ENCODE measurements at places on chromosomes 12 and 14. TPM values are rescaled to one million over a fixed set of nuclear protein-coding genes. Genes with fewer than 3 reads are reported as not detected.

DNA sequence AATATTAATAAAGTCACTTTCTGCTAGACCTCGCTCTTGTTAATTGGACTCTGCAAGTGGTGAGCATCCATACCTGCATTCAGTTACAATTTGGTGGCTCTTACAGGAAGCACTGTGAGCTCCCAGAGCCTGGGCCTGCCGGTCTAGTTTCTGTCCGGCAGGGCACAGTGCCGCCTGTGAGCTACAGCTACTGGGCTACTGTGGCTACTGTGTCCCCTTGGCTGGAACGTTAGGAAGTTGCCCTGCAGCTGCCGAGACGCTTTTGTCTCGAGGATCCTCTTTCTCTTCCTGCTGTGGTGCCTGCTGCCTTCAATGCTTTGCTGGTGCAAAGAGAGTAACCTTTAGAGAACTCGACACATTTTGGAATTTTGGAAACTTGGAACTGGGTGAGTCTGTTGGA is 44.6 kb upstream of the PTGDR start:
- DNase-seq = no peak

GRCh38 chr12:80627782-80628181 is 79.7 kb upstream of the MYF6 start:
- DNase-seq = no peak

DNA sequence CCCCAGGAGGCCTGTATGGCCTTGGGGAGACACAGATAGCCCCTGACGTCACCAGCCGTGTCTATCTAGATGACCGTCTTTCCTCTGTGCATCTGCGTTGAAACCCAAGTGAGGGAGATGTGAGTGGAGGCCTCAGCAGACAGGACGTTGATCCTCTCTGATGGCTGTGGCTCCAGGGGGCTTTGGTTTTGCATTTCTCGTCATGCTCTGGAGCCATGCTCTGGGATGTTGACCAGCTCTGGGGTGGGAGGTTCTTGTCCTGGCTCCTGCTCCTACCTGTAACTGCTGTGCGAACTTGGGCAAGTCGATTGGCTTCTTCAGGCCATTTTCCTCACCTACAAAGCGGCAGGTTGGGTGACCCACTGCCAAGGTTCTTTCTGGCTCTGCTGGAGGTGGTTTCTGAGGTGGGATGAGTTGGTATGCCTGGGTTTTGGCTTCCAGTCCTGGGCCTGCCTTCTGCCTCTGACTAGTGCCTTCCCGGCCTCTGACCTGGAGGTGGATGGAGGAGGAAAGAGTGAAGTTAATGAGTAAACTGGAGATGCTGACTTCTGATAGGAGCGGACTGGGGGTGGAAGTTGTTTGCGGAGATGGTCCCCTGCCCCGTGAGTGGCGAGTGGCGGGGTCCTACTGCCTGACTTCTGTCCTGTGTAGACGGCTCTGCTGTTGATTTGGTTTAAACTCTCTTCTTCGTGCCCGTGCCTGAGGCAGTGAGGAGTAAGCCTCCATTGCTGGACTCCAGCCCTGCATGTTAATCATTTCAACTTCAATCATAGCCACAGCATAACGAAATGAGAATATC is 8.4 kb downstream of the TSPAN9 start:
- DNase-seq = no peak

DNA sequence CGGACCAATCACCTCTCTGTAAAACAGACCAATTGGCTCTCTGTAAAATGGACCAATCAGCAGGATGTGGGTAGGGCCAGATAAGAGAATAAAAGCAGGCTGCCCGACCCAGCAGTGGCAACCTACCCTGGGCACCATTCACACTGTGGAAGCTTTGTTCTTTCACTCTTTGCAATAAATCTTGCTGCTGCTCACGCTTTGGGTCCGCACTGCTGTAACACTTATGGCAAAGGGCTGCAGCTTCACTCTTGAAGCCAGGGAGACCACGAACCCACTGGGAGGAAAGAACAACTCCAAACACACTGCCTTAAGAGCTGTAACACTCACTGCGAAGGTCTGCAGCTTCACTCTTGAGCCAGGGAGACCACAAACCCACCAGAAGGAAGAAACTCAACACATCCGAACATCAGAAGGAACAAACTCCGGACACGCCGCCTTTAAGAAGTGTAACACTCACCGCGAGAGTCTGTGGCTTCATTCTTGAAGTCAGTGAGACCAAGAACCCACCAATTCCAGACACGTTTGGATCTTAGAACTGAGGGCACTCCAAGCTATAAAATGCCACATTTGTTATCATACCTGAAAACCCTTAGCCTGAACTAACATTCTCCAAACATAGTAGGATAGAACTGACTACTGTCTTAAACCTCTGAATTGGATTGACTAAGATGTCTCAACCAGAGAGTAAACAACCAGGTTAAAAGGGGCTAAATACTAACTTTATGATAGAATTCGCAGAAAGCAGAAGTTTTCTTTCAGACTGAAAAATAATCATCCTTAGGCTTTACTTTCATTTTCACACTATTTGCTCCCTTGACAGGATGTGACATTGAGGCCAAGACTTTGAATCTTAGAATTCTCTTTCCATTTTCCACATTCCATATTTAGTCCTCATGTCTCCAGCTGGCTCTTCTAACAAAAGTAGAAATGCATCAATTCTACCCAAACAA is 33.6 kb downstream of the CDKL1 start:
- no peak for DNase-seq

DNA sequence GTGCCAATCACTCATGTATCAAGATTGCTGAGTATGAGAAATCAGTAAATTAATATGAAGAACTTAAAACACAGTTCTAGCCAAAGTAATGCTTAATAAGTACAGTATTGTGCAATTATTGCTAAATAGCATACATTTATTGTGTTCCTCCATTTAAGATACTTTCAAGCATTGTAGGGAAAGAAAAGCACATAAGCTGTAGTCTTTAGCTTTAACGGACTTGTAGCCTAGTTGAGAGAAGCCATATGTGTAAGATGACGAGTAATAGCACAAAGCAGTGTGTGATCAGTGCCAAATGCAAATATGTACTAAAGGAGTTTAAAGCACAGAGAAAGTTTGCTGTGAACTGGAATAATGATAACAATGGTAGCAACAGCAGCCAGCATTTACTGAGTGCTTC is 38.1 kb downstream of the ETV6 start:
- no peak for DNase-seq

DNA sequence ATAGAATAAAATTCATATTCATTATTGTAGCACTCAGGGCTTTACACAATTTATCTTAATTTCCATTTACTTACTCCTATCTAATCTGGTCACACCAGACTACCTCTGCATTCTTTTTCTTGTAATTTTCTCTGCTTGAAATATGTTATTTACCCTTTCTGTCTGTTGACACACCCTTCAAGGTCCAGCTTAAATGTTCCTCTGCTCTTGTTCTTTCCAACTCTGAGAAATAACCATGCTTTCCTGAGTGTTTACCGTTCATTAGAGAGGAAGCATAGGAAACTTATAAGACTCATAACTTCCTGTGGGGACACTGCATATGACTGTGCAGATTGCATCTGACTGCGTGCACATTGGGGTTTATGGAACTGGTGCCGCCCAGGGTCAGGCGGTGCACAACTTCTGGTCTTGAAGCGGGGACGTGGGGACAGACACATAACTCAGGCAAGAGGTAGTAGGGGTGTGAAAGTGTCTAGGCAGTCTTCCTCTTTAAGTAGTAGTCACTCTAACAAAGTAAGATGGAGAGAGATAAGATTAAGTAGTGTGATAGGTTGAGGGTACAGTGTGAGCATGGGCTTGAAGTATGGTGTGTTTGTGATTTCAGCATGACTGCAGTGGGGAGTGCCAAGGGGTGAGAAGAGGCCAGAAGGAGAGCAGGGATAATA is 42.6 kb upstream of the FOXJ2 start:
- DNase-seq = peak; percentile 35

The KRT6C gene
- total RNA-seq = not detected

DNA sequence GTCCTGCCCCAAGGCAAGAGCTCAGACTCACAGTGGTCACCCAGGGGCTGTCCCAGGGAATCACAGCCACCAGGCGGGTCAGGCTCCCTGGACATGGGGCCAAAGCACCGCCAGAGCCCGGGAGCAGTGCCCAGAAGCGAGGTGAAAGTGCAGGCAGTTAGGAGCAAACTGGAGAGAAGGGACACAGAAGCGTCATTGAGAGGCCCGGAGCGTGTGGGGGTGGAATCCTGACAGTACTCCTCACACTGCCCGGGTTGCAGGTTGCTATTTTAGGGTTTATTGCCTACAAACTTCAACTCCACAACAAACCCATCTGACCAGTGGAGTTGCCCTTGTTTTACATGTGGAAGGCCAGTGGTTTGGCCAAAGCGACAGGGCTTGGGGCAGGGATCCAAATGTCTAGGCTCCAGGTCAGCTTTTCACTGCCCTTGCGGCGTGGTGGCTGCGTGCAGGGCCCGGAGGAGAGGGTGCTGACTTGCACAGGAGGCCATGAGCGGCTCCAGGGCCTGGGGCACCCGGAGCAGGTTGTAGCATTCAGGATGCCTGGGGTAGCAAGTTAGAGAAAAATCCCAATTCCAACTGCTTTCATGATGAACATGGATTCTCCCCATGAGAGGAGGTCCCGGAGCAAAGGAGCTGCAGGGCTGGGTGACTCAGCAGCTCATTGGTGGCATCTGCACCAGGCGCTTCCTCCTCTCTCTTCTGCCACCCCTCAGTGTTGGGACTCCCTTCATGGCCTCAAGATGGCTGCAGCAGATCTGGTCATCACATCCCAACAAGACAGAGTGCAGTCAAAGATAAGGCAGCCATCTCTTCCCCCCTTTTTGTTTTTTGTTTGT is 112.3 kb upstream of the NCOR2 start:
- DNase-seq = no peak

DNA sequence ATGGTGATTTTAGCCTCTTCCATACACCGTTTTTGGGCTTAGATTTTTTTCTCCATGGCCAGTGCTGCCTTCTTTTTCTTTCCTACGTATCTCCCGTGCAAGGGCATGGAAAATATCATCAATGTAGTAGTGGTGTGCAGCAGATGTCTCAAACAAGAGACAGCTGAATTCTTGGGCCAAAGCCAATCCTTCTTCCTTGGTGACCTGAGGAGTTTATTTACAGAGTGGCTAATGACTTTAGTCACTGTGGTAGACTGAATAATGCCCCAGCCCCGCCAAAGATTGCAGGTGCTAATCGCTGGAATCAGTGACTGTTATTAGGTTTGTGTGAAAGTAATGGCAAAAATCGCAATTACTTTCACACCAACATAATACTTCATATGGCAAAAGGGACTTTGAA is 235.5 kb upstream of the NOS1 start:
- DNase-seq = no peak

DNA sequence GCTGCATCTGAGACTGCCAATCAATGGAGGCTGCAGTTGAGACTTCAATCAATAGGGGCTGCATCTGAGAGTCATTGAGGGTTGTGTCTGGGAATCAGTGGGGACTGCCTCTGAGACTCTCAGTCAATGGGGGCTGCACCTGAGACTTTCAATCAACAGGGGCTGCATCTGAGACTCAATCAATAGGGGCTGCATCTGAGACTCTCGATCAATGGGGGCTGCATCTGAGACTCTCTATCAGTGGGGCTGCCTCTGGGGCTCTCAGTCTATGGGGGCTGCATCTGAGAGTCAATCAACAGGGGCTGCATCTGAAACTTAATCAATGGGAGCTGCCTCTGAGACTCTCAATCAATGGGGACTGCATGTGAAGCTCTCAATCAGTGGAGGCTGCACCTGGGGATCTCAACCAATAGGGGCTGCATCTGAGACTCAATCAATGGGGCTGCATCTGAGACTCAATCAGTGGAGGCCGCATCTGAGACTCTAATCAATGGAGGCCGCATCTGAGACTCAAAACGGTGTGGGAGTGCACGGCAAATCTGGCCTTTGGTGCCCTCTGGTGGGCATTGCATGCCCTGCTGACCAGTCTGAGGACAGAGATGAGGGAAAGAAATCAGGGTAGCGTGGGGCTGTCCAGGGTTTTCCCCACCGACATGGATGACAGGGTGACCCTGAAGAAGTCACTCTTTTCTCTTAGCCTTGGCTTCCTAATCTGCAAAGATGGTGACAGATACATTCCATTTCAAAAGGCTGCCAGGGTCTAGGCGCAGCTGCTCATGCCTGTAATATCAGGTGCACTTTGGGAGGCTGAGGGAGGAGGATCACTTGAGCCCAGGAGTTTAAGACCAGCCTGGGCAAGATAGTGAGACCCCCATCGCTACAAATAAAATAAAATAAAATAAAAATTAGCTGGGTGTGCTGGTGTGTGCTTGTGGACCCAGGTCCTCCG is 41.3 kb upstream of the EIF5 start:
- peak; percentile 33 for DNase-seq

The CD163L1 gene
- 0.53 TPM for total RNA-seq

DNA sequence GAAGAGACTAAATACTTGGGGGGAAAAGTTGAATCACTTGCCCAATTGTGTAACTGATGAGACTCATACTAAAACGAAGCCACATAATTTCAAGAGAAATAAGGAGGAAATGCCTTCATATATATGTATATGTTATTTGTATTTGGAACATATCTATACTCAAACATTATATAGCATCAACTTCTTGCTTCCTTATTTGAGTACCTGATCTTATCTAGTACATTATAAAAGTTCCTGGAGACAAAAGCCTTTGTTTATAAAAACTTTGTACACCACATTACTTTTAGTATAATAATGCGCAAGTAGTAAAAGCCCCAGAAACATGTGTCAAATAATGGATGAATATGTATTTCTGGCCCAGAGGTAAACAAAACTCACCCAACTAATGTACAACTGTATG is 92.0 kb downstream of the SLC2A13 start:
- DNase-seq = no peak

GRCh38 chr14:20118795-20119194 is 8.3 kb downstream of the OR4K17 start:
- DNase-seq = no peak

- no peak for DNase-seq
Measured at GRCh38 chr12:6923851-6924250, 3.9 kb upstream of the ATN1 start.

The CABP1 gene
- not detected for total RNA-seq

DNA sequence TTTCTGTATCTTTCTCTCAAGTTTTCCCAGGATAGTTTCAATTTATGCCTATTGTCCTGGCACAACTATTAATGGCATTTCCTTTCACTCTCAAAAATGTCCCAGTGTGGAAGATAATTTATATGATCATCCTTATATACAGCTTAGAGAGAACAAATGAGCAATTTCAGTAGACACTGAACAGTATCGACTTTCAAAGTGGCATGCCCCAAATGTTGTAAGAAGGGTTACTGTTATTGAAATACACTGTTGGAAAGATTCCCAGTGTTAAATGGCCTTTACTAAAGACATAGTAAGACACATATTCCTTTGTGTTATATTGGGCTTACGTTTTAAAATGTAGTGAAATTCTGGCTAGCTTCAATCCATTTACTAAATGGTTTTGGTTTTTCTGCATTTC is 202.3 kb upstream of the CDKN3 start:
- DNase-seq = no peak

The TMEM132C gene
- 0.82 TPM for total RNA-seq

- no peak for DNase-seq
Measured at GRCh38 chr12:71270057-71270456, 112.3 kb upstream of the TSPAN8 start.

The NEDD1 gene
- 15.1 TPM for total RNA-seq

- no peak for DNase-seq
Measured at GRCh38 chr12:54544743-54545142, 4.7 kb upstream of the PDE1B start.

The ERBB3 gene
- total RNA-seq = 2.1 TPM

GRCh38 chr12:49577589-49578315 is 9.8 kb upstream of the MCRS1 start:
- no peak for DNase-seq

GRCh38 chr12:89857652-89858274 is 149.1 kb upstream of the ATP2B1 start:
- DNase-seq = no peak

Measured in gastrocnemius medialis (tissue), 4 donors.